Neural crest cell (in vitro differentiated cells): ENCODE measurements at places on chromosomes 6 and 20. TPM values are rescaled to one million over a fixed set of nuclear protein-coding genes. Genes with fewer than 3 reads are reported as not detected.

The TAAR6 gene
- not detected in 2 replicates for total RNA-seq

GRCh38 chr20:12717061-12717460 lies 291.7 kb upstream of the SPTLC3 start:
- DNase-seq, result no peak

GRCh38 chr6:89604653-89605052 lies 33.9 kb downstream of the LYRM2 start:
- DNase-seq, result no peak

The KCNK17 gene
- total RNA-seq, result 1.2 and 1.6 TPM in 2 replicates

- DNase-seq, result peak; percentile 91
Observed at GRCh38 chr20:36199345-36200257, 36.7 kb upstream of the AAR2 start.

- DNase-seq, result no peak
Observed at GRCh38 chr20:6525447-6526303, 241.8 kb upstream of the BMP2 start.

- DNase-seq, result no peak
Observed at GRCh38 chr6:160178271-160178670, 56.7 kb downstream of the SLC22A1 start.

The PTCHD4 gene
- 1.2 and 1.4 TPM in 2 replicates for total RNA-seq

The PAK5 gene
- total RNA-seq, result 1.8 and 2.0 TPM in 2 replicates

DNA sequence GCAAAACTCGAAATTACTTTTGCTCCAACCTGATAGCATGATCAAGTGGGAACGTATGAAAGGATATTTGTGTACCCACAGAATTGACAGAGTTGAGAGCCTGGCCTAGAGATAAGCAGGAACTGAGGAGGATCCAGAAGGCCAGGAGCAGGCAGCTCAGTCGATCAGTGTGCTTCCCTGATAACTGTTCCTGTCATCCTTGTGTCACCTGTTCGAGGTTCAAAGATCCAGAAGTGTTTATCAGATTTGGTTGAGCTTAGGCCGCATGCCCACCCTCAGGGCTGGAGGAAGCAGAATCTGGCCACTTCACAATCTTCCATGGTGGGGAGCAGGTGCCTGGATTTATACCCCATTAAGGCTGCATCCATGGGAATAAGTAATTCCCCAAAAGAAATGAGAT lies 124.8 kb downstream of the QRSL1 start:
- DNase-seq, result no peak

DNA sequence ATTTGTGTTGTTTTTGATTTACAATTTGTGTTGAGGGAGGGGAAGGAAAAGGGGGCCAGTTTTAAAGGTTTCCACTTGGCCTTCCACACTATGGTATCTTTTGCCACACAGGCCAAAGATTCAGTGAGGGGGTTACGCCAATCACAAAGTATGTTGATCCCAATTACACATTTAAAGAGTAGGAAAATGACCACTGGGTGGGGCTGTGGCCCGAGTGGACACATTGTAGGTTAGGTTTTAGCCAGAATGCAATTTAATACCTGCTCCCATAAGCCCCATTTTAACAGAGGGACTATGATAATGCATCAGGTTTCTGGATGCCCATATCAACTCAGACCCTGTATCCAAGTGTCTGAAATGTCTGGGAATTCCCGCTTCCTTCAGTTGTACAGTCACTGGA lies 15.6 kb downstream of the VGLL2 start:
- no peak for DNase-seq

The CNR1 gene
- 8.4 and 9.9 TPM in 2 replicates for total RNA-seq

GRCh38 chr6:139508576-139508975 lies 134.1 kb upstream of the CITED2 start:
- DNase-seq, result no peak

DNA sequence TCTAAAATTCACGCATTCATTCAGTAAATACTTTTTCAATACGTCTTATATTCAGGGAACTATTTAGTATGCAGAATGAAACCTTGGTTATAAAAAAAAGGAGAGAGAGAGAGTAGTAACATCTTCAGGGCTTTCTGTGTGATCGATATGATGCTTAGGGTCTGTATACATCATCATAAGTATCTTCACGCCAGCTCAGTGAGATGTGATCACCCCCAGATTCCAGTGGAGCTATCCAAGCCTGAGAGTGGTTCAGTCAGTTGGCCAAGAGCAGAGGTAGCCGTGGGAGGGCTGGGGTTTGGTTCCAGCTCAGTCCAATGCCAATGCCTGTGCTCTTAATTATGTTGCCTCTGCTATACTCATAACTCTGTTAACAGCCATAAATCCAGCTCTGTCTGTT lies 8.6 kb downstream of the CD83 start:
- DNase-seq, result no peak

- no peak for DNase-seq
Observed at GRCh38 chr20:44028868-44029847, 114.5 kb downstream of the TOX2 start.

DNA sequence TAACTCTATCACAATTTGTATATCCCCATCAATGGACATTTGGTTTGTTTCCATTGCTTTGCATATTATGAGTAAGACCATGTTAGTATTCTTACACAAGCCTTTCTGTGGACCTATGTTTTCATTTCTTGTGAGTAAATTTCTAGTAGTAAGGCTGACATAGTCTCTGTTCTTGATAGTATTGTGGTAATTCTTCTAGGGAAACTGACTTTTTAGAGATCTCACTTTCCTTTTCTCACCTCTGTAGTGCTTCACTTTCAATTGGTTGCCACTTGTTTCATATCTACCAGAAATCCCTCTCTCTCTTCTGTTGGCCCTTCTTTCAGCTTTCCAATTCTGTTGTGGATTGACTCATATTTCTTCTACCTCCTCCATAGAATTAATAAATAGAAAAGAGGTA lies 8.5 kb downstream of the ISM1 start:
- no peak for DNase-seq

GRCh38 chr20:23497536-23497935 lies 6.6 kb downstream of the CST8 start:
- DNase-seq, result no peak

The SLC35D3 gene
- not detected in 2 replicates for total RNA-seq

GRCh38 chr6:24272148-24272547 lies 85.7 kb downstream of the DCDC2 start:
- no peak for DNase-seq

GRCh38 chr6:119587537-119587936 lies 238.0 kb upstream of the MAN1A1 start:
- no peak for DNase-seq

DNA sequence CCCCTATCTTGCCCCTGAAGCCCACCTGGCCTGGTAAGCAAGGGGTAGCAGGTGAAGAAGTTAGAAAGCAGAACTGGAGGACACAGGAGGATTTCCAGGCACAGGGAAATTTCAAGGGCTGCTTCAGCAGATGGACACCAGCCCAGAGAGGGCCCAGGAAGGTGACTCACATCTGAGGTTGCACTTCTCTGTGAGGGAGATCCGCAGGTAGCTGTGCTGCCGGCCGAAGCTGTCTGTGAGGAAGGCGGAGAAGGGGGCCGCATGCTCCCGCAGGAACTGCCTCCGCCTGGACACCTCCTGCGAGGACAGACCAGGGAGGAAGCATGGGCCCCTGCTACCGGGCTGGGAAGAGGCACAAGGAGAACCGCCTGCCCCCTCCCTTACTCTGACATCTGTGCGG lies 7.1 kb downstream of the MOCS1 start:
- DNase-seq, result no peak

The GOPC gene
- 30.7 and 31.5 TPM in 2 replicates for total RNA-seq

The RNF39 gene
- total RNA-seq, result not detected in 2 replicates

The PI16 gene
- total RNA-seq, result not detected in 2 replicates

DNA sequence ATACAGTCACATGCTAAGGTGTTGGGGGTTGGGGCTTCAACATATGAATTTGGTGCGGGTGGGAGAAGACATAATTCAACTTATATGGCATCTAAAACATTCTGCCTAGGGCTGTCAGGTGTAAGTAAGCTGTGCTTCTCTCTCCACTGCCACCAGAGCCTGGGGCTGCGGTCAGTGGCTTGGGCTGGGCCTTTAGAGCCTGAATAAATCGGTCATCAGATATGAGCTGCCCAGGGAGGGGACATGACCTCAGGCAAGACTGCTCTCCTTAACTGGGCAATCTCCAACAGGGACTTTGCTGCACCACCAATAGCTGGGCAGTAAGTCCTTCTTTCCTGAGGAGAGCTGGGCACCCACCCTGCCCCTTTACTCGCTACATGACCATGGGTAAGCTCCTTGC lies 24.9 kb upstream of the SIRPA start:
- DNase-seq, result no peak
